CD4-positive, alpha-beta T cell treated with Interleukin-10 for 1 hour (primary cell): ENCODE measurements at places on chromosomes 13 and 19.

DNA sequence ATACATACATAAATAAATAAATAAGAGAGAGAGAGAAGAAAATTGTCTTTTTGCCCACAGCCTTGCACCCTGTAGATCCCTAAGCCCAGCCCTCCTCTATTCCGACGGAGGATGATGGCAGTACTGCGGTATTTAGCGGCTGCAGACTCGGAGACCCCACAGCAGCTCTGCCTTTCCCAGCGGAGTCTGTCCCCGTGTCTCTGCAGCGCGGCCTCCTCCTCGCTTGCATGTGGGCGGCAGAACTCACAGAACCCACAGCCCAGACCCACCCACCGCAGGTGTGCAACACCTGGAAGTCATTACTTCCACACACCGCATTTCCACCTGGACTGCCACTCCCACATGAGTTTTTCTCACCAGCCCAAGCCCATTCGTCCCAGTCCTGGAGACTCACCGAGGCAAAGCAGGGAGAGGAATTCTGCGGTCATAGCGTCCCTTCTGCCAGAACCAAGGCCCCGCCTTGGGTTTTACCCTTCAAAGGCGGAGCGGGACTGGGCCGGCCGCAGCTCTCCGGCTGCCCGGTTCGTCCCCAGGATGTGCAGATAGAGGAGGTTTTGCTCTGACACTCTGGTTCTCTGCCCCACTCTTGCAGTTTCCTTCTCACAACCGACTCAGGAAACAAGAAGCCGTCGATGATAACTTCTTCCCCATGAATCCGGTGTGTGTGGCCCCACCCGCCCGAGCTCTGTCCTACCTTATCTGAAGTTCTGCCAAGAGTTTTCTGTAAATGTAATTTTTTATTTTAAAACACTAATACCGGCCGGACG lies at the start of gene VSTM1:
TSS of gene VSTM1 (minus strand) at position 548 of the 767 bp plus-strand sequence. CDS start at position 428, 120 bp downstream.
- no peak for DNase-seq

DNA sequence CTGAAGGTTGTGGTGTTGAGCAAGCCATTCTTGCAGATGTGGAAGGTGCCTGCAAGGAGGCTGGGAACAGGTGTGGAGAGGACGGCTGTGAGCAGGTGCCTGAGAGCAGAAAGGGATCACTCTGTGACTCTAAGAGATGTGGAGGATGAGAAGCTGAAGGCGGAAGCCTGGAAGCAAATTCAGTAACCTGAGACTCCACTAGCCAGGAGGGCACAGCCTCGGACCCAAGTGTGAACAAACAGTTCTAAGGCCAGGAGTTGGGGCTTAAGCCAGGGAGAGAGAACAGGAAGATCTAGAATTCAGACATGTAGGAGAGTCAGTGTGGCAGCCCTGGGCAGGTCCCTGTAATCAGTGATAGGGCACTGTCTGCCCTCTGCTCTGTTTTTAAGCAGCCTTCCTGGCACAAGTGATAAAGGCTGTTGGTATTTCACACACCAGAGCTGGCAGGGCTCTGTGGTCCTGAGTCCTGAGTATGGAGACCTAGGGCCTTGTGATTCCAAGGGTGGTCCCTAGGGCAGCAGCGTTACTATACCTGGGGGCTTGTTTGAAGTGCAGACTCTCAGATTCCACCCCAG lies 131.3 kb downstream of the SLC7A1 start:
- DNase-seq: no peak

- DNase-seq: no peak
Observed at GRCh38 chr13:42946927-42947326, 45.1 kb downstream of the EPSTI1 start.

DNA sequence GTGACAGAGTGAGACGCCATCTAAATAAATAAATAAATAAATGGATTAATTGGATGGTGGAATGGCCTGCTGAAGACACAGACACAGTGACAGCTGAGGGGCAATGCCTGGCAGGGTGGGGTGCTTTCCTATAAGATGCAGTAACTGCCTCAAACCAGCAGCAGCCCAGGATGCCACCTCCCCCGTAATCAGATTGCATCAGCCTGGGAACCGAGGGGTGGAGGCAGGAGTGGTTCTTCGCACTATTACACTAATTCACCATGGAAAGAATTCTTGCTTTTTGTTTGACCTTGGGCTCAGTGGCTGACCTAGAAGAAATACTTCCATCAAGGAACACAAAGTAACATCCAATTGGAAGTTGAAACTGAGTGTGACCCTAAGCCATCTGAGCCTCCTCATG lies 31.6 kb upstream of the USP12 start:
- DNase-seq: no peak

DNA sequence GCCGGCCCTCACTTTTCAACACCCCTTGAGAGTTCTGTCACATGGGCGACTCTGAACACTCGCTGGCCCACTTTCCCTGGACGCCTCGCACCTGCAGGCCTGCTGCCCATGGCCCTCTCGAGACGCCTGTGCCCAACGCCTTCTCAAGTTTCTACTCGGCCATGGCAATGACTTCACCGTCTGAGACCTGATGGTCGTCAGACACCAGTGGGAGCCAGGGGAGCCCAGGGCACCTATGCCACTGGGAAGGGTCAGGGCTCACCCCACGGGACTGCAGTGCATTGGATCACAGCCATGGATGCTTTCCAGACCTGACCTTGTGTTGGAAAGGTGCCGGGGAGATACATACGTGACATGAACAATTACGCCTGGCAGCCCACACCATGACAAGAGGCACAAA lies 60.1 kb downstream of the KLF2 start:
- DNase-seq: no peak

DNA sequence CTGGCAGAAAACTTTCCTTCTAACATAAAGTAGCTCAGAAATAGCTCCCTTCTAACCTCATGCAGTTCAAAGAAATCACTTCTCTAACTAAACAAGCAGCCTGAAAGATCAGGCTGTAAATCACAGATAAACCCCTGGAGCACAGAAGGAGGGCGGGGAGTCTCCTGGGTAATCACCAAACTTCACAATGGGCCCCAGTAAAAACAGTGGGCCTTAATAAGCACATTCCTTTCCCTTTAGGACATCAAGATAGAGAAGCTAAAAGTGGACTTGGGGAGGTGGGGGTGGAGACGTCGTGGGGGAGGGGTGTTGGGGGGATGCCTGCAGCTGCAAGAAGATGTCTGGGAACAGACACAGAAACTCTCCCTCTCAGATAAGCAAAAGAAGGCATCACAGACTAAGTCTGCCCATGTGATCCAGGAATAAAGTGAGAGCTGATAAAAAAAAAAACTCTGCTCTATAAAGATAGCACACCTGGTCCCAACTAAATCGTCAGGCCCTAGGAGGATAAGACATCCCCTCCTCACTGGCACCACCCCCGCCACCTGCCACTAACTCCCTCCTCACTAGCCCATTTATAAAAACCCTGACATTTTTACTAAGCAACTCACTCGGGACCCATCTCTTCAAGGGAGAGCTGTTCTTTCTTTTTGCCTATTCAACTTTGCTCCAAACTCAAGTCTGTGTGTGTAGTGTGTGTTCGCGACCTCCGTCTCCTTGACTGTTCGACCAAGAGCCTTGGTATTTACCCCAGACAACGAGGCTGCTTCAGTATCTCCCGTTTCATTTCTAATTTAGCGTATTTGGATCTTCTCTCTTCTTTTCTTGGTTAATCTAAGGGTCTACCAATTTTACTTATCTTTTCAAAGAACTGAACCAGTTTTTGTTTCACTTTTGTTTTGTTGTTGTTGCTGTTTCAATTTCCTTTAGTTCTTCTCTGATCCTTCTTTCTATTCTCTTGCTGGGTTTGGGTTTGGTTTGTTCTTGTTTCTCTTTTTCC lies 31.7 kb downstream of the DNAJC15 start:
- peak; percentile 38 for DNase-seq
